Amniotic stem cell (primary cell): ENCODE measurements at places on chromosomes 7 and 10.

DNA sequence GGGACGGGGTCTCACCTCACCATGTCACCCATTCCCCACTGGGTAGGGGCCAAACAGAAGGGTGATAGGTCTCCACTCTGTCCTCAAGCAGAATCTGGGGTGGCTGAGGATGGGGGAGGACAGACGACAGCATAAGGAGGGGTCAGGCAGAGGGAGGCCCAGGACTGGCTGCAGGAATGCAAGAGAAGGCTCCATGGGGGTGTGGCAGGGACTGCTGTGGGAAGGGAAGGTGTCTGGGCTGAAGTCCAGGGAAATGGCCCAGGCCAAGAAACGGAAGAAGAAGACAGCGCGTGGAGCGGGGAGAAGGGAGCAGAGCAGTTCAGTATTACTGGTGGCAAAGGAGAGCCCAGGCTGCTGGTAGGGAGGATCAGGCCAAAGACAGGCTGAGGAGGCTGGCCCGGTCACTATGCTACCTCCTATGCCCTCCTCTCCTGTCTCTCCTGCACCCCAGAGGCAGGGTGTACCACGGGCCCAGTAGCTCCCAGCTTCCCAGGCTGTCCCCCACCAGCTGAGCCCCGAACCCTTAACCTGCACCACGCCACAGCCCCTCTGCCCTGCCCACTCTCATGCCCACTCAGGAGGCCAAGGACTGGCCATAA lies 60.9 kb downstream of the GRB10 start:
- no peak for DNase-seq

GRCh38 chr7:99036546-99037111 lies 107.3 kb downstream of the SMURF1 start:
- DNase-seq = no peak

DNA sequence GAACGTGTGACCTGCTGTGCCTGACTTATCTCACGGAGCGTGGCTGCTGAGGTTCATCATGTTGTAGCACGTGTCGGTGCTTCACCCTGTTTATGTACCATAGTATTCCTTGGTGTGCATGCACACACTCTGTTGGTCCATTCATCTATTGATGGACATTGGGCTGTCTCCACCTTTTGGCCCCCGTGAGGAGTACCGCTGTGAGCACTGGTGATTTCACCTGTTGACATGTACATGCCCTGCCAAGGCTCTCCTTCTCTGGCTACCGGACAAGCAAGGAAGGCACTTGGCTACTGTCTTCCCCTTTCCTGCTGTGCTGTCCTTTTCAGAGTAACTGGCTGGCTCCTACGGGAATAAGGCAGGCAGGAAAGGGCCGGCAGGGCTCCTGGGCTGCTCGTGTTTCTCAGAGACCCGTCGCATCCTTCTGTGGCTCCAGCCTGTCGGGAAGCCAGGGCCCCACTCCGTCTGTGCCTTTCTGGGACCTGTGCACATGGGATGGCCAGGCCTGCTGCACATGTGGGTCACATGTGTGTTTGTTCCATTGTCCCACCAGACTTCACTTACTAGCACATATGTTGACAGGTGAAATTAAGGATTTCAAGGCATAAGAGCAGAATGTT lies 17.8 kb upstream of the TBRG4 start:
- no peak for DNase-seq

- no peak for DNase-seq
Observed at GRCh38 chr7:127628445-127628844, 10.5 kb upstream of the PAX4 start.

GRCh38 chr7:106258789-106259188 lies 26.0 kb downstream of the NAMPT start:
- no peak for DNase-seq

GRCh38 chr10:59876695-59877094 lies 29.7 kb downstream of the CCDC6 start:
- no peak for DNase-seq

DNA sequence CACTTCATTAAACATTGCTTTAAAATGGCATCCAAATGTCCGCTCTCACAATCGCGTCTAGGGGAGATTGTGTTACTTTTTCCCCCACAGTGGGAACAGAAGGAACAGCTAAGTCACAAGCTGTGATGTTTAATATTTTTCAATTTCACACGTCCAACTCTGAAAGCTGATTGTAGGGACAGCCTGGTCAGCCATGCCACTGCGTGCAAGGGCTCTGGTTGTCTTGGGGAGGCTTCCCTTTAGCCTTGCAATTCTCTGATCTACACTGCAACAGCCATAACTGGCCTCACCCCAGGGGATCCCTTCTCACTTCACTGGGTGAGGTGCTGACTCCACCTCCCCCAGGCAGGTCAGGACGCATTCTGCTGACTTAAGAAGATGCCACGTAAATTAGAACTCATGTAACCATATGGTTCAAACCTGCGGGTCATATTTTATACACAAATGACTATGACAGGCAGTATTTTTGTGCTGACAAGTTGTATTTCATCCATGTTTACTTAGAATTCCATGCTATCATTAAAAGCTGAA lies 425.2 kb upstream of the NFE2L3 start:
- DNase-seq = no peak

GRCh38 chr10:70679498-70679897 lies 7.2 kb downstream of the ADAMTS14 start:
- DNase-seq = peak; percentile 32

GRCh38 chr7:22871661-22872060 lies 49.0 kb upstream of the TOMM7 start:
- DNase-seq = no peak

- no peak for DNase-seq
Observed at GRCh38 chr7:22945584-22945983, 68.3 kb downstream of the HYCC1 start.

DNA sequence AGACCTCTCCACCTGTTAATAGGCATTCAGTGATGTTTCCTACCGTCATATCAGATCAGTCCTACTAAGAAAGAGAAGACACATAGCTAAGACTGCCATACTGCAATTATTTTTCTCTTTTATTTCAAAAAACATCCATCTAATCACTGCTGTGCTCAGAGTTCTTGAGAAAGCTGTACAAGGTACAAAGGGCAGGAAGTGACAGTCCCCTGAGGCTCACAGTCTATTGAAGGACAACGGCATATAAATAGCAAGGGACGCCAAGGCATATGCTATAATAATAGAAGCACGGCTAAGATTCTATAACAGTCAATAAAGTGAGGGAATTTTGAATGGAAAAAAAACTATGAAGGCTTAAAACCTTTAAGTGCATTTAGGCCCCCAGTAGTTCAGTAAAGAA lies 415.3 kb upstream of the NRP1 start:
- no peak for DNase-seq

DNA sequence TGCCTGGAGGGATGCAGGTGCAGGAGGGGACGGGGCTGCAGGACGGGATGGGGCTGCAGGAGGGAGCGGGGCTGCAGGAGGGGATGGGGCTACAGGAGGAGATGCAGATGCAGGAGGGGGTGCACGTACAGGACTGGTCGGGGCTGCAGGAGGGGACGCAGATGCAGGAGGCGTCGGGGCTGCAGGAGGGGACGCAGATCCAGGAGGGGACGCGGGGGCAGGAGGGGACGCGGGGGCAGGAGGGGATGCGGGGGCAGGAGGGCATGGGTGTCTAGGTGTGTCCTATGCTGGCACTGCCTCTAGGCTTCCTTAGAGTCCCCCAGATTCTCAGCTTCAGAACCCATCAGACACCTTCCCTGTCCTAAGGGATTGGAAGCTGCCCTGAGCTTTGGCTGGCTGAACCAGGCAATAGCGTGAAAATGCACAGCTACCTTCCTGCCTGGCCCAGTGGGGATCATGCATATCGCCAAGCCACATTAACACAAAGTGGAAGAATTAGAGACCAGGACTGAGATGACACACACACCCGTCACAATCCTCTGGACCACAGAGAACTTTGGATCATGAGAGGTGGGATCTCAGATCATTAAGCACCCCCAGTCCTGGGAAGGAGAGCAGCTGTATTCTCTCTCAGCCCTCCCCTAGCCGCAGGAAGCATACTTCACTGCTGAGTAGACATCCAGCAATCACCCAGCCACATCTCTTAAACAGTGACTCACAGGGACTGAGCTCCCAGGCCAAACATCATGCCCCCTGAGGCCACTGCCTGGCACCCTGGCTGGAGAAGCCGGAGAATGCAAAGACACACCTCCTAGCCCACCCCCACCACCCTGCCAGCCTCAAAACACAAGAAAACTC lies 67.3 kb downstream of the VWA2 start:
- peak; percentile 80 for DNase-seq

GRCh38 chr7:503575-504111 lies 16.0 kb downstream of the PDGFA start:
- DNase-seq = no peak

- DNase-seq = no peak
Observed at GRCh38 chr7:1607696-1608095, 37.9 kb upstream of the PSMG3 start.
